Stimulated activated CD4-positive, alpha-beta T cell treated with anti-CD3 and anti-CD28 coated beads, Interleukin-4, amount 100 ng/mL, for 1 hour (primary cell): ENCODE measurements at places on chromosomes 1 and 21.

DNA sequence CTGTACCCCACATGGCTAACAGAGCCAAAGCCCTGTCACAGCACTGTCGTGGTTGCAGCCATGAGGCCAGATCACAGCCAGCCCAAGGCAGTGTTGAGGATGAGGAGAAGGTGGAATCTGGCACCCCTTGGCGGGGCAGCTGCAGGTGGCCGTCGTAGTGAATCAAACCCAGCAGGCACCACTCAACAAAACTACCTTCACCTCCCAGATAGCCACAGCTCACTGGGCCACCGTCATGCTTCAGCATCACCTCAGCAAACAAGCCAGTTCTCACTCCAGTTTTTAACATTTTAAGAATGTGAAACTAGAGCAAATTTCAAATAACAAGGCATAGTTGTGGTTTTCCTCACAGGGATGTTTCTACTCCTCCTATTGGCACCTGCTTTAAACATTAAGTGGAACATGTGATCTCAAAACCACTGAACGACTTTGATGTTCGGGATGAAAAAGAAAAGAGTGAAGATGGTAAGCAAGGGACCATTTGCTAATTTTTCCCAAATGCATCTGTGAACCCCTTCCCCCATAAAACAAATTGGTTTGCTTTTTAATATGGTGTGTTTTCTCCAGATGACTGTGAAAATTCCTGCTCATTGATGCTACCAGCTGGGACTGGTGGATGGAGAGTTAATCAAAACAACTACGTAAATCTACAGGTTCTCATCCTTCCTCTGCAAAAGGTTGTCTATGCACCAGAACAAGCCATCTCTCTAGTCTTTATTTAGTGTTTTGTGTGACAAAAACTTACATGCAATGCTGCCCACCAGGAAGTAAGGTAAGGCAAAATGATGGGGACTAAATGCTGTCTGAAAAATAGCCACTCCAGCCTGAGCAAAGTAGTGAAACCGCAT is 45.5 kb downstream of the TOR1AIP2 start:
- no peak for DNase-seq

DNA sequence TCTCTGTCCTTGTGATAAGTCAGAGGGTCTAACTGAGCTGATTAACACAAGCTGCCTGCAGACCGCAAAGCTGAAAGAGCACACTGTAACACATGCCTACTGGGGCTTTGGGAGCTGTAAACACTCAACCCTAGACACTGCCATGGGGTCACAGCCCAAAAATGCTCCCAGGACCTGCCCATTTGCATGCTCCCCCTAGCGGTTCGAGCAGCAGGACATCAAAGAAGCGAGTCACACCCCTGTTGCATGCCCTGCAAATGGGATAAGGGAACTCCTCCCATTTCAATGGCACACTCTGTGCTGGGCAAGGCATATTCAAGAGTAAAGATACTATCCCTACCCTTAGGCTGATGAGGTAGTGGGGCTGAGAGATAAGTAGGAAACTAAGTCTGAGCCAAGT is 22.8 kb downstream of the LCE3E start:
- DNase-seq = no peak

- no peak for DNase-seq
Observed at GRCh38 chr1:41348394-41348793, 12.8 kb upstream of the FOXO6 start.

DNA sequence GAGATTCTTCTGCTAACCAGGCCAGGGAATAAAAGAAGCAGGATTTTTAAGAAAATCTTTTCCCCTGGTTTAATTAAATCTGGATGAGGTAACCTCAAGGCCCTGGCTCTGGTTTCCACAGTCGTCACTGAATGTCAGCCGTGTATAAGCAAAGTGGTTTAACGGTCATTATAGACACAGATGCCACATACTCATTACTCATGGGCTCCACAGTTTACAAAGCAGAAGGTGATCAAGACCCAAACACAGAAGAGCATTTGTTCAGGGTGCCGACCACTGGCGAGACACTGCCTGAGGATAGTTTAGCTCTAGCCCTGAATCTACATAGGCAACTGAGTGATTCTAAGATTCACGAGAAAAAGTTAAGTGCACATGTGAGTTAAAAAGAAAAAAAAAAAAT is 27.8 kb upstream of the RAP1GAP start:
- DNase-seq = no peak

GRCh38 chr21:36412916-36413315 is 27.7 kb downstream of the CHAF1B start:
- DNase-seq = no peak
